Fibroblast of mammary gland (primary cell): ENCODE measurements at places on chromosomes 7 and 10.

DNA sequence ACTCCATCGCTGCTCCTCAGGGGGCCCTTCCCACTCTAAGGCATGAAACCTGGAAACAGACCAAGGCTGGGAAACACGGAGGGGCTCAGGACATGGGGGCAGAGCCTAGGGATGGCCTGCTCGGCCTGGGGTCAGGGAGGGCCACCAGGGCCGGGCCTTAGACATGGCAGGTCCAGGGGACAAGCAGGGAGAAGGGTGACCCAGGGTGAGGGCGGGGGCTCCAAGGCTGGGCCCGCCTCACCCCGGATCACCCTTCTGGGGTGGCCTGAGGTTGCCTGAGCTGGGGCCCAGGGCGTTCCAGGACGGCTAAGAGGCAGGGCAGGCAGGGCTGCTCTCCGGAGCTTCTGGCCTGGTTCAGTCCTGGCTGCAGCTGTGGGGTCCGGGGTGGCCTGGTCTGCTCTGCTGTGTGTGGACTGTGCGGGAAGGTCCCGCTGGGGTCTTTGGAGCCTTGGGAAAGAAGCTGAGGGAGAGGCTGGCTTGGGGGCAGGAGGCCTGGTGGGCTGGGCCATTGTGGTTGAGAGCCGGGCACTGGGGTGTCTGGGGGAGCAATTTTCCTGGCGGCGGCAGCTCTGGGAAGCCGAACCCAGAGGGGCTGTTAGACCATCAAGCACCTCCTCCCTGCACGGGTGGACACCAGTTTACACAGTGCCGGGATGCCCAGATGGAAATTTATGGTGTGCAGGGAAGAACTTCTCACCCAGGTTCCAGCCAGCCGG lies 52.2 kb downstream of the UNCX start:
- DNase-seq, result no peak

GRCh38 chr10:80542652-80543318 lies 5.1 kb downstream of the SH2D4B start:
- DNase-seq, result no peak

- no peak for DNase-seq
Measured at GRCh38 chr10:48279081-48279751, 4.7 kb upstream of the FRMPD2 start.

GRCh38 chr10:70666960-70667798 lies 5.1 kb upstream of the ADAMTS14 start:
- no peak for DNase-seq

GRCh38 chr10:132938472-132939339 lies 3.7 kb downstream of the CFAP46 start:
- DNase-seq, result no peak

DNA sequence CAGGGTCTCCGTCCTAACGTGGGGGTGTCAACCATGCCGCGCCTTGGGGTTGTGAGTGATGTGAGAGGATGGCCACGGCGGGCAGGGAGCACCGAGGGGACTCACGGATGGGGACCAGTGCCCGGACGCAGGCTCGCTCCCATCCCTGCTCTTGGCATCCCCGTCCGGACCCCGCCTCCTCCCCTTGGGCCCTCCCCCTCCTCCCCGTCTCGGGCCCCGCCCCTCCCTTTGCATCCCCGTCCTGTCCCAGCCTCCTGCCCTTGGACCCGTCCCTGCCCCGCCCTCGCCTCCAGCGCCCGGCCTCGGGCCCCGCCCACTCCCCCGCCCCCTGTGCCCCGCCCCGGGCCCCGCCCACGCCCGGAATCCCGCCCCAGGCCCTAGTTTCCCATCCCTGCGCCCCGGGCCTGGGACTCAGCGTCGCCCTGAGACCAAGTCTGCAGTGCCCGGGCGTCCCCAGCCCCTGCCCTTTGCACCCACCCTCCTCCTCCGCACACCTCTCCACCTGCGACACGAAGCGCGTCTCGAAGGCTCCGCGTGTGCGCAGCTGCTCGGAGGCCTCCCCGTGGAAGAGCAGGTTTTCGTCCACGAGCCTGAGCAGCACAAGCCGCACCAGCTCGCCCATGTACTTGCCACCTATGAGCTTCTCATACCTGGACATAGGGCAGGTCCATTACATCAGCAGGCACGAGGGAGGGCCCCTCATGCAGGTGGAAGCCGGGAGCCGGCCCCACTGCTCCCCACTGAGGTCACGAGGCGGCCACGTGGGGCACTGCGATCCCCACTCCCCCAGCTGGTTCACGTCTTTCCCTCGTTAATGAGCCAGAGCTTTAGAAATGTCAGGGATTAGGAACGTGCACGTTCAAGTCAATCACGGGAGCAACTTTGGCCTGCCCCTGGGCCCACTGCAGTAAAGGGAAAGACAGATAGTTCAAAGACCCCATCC lies 5.1 kb upstream of the MYL7 start:
- DNase-seq, result peak; percentile 31

GRCh38 chr7:48976253-48976652 lies 51.9 kb downstream of the CDC14C start:
- no peak for DNase-seq

GRCh38 chr7:72234086-72234485 lies 178.1 kb downstream of the CALN1 start:
- DNase-seq, result no peak

GRCh38 chr10:104053201-104053600 lies 32.5 kb downstream of the COL17A1 start:
- no peak for DNase-seq

- no peak for DNase-seq
Measured at GRCh38 chr10:52633266-52633665, 139.3 kb downstream of the MBL2 start.

DNA sequence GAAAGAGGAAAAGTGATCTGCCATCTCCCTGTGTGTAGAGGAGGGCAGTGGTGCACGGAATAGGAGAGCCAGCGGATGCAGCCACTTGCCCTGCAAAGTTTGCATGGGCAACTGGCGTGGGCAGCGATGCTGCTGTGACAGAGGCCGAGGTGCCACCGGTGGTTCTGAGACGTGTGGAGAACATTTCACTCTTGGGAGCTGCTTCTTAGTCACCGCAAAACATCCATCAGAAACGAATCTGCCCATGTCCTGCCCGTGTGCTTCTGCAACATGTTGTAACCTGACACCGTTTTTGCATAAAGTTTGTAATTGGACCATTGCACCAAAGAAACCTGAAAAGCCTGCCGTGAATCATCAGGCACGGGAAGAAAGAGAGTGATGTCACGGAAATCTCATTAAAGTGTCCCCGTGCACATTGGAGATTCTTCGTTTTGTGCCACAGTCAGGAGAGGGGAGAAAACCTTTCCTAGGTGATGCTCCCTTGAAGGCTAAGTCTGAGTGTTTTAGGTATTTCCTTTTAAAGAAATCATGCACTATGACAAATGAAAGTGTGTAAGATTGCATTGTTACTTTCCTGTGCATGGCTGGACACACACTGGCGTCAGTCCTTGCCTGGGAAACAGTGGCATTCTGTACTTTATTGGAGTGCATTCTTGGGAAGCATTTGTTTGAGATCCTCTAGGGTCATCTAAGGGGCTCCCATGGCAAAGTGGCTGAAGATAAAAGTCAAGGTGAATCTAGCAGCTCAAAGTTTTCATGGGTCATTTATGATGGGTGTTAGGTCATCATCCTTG lies 302.6 kb downstream of the KLF6 start:
- peak; percentile 96 for DNase-seq

DNA sequence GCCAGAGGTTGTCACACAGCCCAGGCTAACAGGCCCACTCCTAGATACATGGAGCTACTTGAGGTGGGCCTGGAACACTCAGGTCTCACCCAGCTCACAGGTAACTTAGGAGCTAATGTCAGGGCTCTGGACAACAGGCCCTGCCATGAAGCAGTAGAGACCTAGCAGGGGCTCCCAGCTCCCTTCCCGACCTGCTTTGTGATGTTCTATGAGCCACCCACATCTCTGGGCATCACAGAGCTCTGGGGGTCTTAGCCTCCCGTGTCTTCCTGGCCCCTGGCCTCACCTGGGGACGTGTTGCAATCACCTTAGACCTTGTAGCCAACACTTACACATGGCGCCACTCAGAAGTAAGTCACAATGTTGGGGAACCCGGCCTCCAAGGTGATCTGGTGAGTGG lies 12.4 kb downstream of the WDFY4 start:
- no peak for DNase-seq

DNA sequence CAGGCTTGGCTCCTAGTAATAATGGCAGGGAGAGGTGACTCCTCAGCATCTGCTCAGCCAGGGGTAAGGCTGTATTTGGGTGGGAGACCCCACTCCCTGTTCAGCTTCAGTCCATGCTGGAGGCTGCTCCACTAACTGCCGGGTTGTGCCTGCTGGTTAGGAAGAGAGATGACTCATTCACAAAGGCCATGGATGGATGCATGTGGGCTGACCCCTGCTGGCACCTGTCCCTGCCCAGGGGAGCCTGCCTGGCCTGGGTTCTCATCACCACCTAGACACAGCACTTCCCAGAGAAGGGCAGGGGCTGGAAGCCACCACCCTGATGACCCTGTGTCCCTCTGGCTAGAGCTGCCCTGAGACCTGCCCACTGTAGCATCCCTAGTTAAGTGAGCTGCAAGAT lies 59.0 kb downstream of the VSTM4 start:
- DNase-seq, result no peak

DNA sequence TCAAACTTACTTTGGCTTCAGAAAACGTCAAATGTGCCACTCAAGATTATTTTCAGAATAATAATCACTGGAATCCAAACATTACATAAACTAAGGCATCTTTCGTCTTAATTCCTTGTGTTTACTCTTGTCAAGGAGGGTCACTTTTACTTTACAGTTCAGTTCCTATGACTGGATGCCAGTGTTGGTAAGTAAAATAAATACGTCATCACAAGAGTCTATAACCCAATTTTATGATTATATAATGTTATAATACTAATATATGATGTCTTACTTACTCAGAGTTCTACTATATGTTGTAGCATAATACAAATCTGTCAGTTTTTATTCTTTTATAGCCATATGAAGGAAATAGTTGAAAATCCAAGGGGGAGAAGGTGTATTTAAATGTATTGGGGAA lies 123.8 kb downstream of the GPR85 start:
- DNase-seq, result no peak

DNA sequence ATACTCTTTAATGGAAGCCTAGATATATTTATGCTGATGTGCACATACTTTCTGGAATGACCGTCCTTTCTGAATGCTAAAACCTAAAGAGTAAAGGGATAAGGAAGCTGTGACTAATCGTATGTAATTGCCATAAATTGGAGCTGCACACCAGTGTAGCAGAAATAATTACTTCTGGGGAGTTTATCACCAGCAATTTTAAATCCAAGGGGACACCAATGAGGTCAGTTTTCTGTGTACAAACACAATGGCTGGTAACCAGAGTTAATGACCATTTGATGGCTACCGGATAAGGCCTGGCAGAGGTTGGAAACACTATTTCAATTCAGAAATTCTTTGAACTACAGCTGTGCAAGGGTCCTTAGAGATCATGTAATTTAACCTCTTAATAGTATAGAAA lies 670.1 kb downstream of the REEP3 start:
- no peak for DNase-seq

DNA sequence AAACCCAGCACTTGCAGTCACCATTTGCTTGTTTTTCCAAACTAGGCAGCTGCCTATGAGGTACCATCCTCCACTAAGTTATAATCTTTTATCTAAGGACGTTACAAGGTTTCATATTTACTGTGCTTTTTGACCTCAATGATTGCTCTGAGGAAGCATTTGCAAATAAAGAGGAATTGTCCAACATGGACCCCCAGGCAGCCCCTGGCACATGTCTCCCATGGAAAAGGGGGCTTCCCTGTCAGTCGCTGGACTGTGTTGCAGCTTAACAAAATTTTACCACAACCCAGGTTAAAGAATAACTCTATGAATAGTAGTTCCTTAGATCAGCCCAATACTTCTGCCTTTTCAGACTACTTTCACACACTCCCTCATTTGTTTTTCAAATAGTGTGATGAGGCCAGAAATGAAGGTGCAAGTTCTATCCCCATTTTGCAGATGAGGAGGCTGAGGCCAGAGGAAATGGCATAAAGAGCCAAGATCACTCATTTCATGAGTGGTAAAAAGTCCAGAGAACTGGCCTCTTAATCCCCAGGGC lies 52.8 kb upstream of the ZPBP start:
- no peak for DNase-seq

GRCh38 chr10:73634421-73634820 lies 6.9 kb downstream of the MYOZ1 start:
- DNase-seq, result no peak

DNA sequence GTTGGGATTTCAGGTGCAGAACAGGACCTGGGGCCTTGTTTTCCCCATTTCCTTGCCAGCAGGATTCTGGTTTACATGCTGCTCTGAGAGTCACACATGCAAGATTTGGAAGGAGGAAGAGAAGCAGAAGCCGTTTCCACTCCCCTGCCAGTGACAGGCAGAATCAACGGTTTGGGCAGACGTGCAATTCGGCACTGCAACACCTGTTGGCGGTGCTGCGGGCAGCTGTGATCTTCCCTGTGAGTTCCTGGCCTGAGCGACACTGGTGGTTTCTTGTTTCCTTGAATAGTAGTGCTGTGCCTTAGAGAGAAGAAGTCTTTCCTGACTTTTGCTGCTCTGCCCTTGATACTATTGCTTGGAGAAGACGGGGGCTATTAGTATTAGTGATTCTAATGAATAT lies 1126.2 kb downstream of the TYW1 start:
- no peak for DNase-seq

DNA sequence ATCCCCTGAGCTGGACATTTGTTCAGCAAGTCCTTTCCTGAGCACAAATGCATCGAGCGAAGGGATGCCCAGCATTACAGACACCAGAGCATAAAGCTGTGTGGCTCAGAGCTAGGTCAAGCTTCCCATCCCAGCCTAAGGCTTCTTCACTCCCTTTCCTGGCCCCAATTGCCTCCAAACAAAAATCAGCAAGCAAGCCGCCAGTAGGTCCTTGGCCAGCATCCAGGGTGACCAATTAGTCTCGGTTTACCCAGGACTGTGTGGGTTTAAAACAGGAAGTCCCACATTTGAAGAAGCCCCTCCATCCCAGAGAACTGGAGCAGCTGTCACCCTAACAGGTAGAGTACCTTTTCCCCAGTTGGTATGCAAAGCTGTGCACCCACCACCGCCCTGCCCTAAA lies 51.2 kb downstream of the PRKAG2 start:
- no peak for DNase-seq

DNA sequence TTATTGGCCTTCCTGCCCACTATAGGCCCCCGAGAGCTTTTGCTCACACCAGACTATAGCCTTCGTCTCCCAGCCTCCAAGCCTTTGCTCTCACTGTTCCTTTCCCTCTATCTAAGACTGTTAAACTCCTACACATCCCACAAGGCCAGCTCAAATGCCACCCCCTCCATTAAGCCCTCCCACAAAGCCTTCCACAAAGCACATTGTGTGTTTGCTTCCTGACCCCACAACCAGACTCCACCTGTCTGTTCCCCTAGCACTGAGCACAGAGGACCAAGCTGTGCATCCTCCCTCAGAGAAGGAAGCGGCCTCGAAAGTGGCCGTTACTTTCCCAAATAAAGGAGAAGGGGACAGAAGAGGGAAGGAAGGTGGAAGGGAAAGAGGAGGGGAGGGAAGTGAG lies 1.3 kb downstream of the LOXL4 start:
- no peak for DNase-seq
